Head of caudate nucleus (tissue), 42 donors: ENCODE measurements at places on chromosomes 4 and X.

DNA sequence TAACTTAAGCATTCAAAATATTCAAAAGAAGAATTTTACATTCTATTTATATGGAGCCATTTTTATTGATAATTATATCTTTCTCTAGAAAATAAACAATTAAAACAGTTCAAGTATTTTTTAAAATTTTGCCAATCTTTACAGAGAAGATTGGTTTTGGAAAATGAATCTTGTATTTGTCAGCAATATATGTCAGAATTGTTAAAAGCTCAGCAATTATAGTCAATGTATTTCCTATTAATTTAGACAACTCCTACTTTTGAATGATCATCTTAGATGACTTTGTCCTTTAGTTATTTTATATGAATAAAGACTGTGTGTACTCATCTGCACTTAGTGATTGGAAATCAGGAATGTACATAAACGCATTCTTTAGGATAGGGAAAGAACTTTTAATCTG is 223.9 kb upstream of the MAD2L1 start:
- no peak for DNase-seq

- peak; percentile 92 for DNase-seq
Measured at GRCh38 chr4:1309261-1310010, 19.7 kb downstream of the MAEA start.

- DNase-seq = no peak
Measured at GRCh38 chr4:164807611-164808010, 53.7 kb downstream of the SMIM31 start.

GRCh38 chr4:178082906-178083305 is 640.7 kb upstream of the AGA start:
- no peak for DNase-seq

DNA sequence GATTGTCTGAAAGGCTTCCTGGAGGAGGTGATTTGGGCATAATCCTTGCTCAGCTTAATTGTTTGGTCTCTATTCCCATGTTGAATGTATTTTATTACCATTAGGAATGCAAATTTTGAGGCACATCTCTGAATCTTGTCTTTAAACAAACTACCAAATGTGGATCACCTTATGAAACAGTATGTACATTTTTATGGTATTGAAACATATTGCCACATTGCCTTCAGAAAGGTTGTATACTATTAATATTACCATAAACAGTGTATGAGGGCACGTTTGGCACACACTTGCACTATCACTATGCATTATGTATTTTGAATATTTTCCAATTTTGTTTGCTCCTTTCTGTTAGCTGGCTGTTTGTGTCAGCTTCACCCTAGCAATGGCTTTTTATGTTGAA is 60.0 kb upstream of the ALB start:
- no peak for DNase-seq

- DNase-seq = no peak
Measured at GRCh38 chr4:189129044-189129694, 811.5 kb upstream of the FRG1 start.

GRCh38 chr4:157012781-157013180 is 41.2 kb upstream of the PDGFC start:
- no peak for DNase-seq

DNA sequence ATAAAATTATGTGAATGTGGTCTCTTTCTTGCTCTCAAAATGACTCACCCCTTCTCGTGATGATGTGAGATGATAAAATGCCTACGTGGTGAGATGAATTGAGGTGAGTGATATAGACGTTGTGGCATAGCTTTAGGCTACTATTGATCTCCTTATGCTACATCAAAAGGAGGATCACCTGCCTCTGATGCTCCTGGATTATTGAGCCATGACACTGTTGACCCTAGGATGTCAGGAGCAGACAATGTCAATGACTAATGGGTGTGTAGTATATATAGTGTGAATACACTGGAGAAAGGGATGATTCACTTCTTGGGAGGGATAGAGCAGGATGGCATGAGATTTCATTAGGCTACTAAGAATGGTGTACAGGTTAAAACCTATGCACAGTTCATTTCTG is 210.7 kb upstream of the PRPS2 start:
- no peak for DNase-seq

DNA sequence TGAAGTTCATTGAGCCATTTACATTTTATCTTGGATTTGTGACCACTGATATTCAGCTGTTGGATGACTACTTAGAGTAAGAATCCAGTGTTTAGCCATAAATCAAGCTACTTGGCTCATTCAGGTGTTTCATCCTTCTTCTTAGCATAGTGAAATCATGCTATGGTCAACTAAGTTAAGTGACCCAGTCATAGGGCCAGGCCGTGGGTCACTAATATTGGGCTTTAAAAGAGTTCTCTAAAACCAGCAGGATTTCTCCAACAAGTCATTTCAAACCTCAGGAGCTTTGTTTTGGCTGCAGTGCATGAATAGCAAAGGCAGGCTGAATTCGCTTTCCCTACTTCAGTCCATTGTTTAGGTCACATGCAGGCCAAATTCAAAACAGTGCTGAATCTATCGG is 181.0 kb downstream of the MAML3 start:
- no peak for DNase-seq

GRCh38 chr4:7029921-7030320 is 13.3 kb upstream of the TADA2B start:
- no peak for DNase-seq

GRCh38 chr4:3241898-3242524 is 6.9 kb upstream of the MSANTD1 start:
- DNase-seq = no peak

DNA sequence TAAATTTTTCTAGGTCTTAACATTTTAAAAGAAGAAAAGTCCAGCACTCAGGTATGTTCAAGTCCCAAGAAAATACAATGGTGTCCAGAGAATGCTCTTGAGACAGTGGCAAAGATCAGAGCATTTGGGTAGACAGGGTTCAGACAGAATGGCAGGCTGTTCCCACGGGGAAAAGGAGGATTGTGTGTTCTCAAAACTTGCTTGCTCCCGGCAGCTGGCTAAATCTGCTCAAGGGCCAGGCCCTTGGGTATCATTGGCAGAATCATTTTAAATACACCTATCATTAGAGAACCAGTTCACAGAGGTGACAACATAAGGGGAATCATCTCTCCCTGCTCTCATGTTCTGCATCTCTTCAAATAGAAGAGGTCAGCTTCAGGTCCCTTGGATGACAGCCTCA is 456.3 kb downstream of the DTHD1 start:
- DNase-seq = no peak

- no peak for DNase-seq
Measured at GRCh38 chr4:11051181-11051580, 366.6 kb upstream of the CLNK start.

DNA sequence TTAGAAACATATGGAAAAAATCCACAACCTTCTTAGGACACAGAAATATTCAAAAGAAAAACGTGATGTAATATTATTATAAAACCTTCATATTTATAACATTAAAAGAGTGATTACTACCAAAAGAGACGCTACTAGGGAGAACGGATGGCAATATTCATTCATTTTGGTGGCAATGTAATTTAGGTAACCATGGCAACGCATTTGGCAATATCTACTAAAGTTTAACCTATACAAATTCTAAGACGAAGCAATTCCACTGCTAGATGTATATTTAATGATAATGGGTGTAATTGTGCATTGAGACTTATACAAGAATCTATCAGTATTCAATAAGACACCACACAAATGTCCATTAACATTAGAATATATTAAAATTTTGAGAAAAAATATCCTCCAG is 709.4 kb downstream of the ARAP2 start:
- DNase-seq = no peak

DNA sequence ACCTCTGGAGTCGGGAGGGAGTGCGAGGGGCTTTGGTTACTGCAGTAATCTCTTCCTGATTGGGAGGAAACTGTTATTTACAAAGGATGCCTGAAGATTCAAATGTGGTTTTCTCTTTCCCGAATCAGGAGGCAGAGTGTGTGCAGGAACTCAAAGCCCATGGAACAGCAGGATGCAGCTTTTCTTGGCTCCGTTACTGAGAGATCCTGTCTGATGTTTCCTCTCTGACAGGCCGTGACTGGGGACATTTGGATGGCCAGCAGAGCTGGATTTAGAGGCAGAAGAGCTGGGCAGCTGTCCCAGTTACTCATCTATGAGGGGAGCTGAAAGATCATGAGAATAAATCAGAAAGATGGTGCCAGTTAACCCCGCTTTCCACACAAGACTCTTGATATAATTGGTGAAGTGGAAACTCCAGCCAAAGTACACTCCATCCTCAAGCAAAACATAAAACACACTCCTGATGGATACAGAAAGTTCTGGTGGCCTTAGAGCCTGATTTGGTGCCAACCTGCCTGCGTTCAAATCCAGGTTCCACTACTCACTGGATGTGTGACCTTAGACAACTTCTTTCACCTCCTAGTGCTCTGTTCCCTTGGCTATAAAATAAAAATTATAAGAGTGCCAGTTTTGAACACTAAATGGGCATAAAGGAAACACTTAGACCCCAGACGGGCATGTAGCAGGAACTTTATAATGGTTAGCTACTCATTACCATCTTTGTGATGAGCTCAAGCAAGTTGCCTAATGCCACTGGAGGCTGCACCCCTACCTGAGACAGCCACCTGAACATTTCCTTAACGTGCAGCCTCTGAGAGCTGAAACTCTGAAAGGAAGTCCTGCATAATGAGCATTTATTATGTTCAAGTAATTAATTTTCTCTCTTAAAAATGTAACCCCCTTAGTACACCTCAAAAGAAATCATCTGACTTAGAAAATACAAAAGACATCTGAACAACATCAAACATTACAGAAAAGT is 349.0 kb upstream of the GATB start:
- no peak for DNase-seq

GRCh38 chr4:75087865-75088264 is 154.9 kb downstream of the PARM1 start:
- DNase-seq = no peak

GRCh38 chrX:144293229-144293628 is 409.4 kb downstream of the UBE2NL start:
- no peak for DNase-seq

DNA sequence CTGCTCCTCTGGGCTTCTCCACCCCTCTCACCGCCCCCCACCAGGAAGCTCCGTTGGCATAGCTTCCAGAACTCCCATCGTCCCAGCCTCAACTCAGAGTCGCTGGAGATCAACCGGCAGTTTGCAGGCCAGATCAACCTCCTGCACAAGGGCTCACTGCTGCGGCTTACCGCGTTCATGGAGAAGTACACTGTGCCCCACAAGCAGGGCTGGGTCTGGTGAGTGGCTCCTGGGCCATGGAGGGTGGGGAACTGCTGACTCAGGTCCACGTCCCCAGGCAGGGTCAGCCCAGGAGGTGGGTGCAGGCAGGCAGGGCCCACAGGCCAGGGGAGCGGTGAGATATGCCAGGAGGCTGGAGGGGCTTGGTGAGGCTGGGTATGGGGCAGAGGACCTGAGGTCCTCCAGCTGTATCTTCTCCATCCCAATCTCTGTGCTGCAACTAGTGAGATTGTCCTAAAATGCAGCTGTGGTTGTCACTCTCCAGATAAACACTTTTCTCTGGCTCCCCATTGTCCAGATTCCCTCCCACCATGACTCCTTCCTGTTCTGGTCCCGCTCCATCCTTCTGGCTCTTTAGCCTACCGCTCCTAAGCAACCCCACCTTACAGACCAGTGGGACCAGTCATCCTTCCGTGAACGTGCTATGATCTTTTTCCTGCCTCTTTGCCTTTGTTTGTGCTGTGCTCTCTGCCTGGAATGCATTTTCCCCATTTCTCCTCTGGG is 71.9 kb downstream of the STARD8 start:
- DNase-seq = peak; percentile 3

- DNase-seq = no peak
Measured at GRCh38 chr4:188658958-188659522, 519.8 kb downstream of the TRIML1 start.

DNA sequence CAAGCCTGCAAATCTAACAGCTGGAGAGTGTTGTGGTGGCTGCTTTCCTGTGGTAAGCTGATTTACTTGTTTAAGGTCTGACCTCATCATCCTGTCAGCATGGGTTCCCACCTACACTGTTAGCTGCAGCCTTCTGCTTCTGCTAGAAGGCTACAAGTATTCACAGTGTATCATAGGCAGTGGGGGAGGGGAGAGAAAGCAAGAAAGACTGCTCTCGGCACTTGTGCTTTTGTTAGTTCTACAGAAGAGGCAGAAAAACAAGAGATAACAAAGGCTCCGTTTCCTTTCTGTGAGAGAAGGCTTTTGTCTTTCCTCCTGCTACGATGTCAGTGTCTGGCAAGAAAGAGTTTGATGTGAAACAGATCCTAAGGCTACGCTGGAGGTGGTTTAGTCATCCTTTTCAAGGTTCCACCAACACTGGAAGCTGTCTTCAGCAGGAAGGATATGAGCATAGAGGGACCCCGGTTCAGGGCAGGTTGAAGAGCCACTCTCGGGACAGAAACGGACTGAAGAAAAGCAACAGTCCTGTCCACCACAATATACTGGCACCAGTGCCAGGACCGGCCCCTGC is at the start of gene KLHL4:
Gene KLHL4, plus strand, starts transcription at position 232 of the 571 bp plus-strand sequence. Its CDS starts 92 bp downstream, at position 324.
- peak; percentile 31 for DNase-seq

DNA sequence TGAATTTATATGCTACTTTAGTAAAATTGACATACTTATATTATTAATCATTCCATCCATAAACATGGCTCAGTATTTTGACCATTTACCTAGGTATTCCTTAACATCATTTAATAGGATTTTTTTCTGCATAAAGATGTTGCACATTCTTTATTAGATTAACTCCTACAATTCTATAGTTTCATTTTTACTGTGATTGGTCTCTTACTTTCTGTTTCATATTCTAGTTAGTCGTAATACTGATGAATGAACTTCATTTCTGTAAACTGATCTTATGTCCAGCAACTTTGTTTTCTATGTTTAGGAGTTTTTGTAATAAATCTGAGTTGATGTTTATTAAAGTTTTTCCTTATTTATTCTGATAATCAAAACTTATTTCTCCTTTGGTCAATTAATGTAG is 278.2 kb upstream of the CXXC4 start:
- DNase-seq = no peak

GRCh38 chrX:8748855-8749254 is 16.9 kb upstream of the ANOS1 start:
- DNase-seq = no peak

- no peak for DNase-seq
Measured at GRCh38 chr4:52001616-52002015, 18.5 kb downstream of the LRRC66 start.

- DNase-seq = no peak
Measured at GRCh38 chrX:56219700-56220099, 12.5 kb upstream of the KLF8 start.

- peak; percentile 10 for DNase-seq
Measured at GRCh38 chrX:129934461-129934860, 28.5 kb downstream of the UTP14A start.
